HCT116 (cell line): ENCODE measurements at places on chromosomes 7 and 10. TPM values are rescaled to one million over a fixed set of nuclear protein-coding genes. Genes with fewer than 3 reads are reported as not detected.

DNA sequence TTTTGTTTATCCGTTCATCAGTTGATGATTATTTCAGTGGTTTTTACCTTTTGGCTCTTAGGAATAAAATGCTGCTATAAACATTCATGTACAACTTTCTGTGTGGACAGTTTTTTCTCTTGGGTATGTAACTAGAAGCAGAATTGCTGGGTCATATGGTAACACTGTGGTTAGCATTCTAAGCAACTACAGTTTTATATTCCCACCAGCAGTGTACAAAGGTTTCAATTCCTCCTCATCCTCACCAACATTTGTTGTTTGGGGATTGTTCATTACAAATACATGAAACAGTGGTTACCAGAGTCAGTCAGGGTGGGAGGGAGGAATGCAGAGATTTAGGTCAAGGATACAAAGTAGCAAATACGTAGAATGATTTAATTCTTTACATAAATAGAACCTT lies 97.0 kb downstream of the NPSR1 start:
- DNase-seq, result no peak

- DNase-seq, result no peak
These were observed 20.8 kb upstream of the FAM170B start for GRCh38 chr10:49154641-49155040.

DNA sequence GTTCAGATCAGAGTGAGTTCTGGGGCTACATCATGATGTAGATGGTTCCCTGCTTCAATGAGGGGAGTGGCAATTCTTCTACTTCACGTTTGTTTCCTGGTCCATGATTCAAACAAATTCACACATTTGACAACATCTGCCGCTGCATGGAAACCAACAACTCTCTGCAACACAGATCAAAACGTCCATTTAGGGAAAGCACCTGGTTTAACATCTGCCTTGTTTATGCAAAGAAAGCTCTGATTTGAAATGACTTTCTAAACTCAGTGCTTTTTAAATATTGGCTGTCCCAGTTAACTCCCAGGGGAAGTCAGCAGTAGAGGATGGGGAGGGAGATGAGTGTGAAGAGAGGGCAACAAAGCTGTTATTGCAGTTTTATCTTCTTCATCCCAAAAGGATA lies 93.8 kb downstream of the GAD2 start:
- DNase-seq, result no peak

DNA sequence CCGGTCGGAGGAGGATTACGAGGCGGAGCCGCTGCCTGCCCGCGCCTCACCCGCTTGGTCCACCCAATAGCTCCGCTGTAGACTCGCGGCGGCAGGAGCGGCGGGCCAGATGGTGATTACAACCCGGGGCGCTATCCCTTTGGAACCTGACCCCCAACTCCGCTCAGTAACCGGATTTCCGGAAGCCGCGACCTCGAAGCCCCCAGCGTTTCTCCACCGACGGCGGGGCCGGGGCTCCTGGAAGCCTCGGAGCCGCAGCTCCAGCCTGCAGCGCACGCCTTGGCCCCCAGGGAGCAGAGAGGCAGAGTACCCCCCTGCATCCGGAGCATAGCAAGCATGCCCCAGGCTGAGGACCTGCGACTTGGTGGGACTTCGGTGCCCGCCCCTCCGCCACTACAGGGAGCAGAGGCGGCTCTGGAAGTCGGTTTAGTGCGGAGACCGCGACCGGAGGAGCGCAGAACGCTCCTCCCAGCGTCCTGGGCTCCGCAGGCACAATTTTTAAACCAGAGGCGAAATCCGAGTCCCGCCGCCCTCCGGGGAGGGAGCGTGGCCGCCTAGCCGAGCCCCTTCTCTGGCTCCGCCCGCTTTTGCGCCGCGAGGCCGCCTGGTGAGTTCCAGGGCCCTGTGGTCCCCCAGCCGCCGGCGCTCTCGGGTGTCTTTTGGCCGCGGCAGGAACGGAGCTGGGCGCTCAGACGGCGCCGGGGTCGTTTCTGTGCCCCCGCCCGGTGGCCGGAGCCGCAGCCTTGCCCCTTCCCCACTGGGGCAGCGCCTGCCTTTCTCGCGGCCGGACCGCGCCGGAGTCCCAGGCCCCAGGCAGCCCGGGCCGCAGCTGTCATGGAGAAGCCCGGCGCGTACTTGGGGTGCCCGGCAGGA lies 28.2 kb upstream of the BMS1 start:
- no peak for DNase-seq

- DNase-seq, result no peak
These were observed 74.5 kb downstream of the DGKB start for GRCh38 chr7:14828053-14828452.

Gene ATP6V0A4
- not detected for total RNA-seq
